GM04503 (cell line): ENCODE measurements at places on chromosomes 11 and 22.
A peak's percentile ranks its signal among the peaks of the same experiment; 100 is the strongest.

DNA sequence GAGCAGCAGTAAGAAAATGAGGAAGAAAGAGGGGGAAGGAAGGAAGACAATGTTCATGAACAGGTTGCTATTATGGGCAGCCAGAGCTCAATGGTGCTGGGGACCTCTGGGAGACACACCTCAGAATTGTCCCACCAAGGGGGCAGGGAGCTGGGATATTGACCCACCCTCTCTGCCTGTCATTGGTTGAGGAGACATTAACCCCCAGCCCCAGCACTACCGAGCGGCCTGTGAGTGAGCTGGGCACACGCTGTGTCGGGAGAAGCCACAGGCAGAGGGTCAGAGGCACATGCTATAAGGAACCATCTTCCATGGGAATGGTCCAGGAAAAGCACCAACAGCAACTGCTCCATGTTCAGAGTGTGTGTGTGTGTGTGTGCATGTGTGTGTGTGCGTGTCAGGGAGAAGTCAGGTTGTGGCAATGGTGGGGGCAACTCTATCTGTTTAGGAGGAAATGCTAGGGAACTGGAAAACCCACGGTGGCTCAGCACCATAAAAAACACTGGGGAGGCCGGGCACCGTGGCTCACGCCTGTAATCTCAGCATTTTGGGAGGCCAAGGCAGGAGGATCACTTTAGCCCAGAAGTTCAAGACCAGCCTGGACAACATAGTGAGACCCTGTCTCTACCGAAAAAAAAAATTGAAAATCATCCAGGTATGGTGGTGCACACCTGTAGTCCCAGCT, 49.2 kb downstream of the CD6 start:
- DNase-seq = no peak

DNA sequence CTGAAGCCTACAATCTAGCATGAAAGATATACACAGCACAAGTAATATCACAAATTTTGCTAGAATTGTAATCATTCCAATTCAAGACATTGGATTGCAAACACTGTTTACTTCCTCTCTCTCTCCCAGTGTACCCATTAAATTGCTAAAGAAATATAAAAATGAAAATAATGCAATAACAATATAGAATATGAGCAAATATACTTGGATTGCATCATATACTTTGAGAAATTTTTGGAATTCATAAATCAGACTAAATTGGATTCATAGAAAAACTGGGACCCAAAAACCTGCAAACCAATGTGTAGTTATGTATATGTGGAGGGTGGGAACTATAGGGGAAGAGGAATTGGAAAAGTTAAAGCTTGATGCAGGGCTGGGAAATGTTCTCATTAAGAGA, 25.0 kb upstream of the OR56A1 start:
- no peak for DNase-seq

GRCh38 chr11:132942611-132943356, 589.5 kb downstream of the OPCML start:
- no peak for DNase-seq

DNA sequence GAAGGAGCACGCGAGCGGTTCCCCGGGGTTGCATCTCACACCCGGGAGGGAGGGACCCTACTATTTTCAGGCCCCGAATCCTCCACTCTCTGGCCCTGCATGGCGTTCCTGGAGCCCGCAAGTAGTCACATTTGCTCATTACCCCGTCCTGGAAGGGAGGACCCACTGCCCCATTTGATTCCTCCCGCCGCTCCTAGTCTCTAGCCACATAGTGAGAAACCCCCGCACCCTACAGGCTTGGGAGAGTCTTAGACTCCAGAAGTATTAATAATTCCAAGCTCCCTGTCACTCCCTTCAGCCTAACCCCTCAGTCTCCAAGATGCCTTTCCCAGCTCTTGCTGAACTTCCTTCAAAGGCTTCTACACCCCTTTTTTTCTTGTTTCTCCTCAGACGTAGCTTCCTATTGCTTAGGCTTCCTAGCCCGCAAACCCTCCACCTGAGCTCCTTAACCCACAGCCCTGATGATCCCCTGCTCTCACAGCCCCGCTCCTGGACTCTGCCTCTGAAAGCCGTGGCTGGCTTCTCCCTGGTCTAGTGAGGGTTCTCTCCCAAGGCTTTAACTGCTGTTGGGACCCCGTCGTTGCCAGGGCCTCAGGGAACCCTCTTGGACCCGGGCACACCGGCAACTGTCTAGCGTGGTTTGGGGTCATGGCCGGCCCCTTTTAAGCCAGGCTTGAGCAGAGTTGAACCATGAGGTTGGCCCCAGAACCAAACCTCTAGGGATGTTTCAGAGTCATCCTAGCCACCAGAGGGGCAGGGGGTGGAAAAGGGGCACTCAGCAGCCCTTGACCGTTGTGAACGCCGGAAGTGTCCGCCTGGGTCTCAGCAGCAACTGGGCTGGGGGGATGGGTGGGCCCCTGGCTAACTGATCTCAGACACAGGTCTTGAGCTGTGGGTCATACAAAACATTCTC, 862 bp downstream of the GGA1 start:
- DNase-seq = no peak

DNA sequence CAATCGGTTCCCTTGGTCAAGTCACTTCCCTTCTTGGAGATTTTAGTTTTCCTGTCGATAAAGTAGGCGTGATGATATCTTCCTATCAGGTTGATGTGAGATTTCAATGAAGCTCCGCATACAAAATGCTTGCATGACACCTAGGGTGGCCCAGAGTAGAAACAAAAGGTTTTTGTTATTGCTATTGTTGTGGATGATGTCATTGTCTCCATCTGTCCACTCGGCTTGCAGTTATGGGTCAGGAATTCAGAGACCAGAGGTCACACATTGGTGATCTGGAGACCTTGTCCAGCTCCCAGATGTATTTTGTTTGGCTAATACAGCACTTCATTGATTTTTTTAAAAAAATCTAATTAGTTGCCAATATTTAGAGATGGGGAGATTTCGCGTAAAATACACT, 382.1 kb downstream of the MN1 start:
- DNase-seq = no peak

DNA sequence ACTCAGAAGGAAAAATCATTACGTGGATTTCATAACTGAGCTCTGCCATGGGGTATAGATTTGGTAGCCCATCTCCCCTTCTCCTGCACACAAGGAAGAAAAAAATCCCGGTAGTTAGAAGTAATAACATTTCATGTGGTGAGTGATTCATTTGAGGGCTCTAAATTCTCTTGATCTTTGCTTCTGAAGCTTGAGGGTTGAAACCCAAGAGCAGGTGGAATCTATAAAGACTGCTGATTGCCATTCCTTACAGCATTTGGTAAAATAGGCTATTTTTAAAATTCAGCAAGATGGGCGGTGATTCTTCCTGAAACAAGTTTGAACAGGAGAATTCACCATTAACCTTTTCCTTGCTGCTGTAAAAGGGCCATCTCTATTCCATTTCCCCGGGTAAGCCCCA, 266.1 kb downstream of the CADM1 start:
- DNase-seq = no peak

- no peak for DNase-seq
Observed at GRCh38 chr11:80967649-80968048, 1526.8 kb upstream of the TENM4 start.

DNA sequence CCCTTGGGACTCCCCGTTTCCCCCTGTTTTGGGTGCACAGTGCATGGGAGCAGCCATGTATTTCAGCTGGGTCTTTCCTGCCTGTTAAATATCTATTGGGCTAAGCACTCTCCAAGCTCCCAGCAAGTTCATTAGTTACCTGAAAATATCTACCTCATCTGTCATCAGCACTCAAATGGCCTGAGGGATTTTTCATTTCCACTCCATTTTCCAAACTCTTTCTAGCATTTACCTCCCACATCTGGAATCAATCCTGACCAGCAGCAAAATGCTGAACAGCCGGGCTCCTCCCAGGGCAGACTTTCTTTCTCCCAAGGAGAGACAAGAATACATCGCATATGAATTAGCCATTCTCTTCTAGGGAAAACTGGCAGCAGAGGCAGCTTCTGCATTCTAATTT, 273.5 kb upstream of the MPPED2 start:
- DNase-seq = no peak

GRCh38 chr22:41844513-41844912, 11.6 kb downstream of the SREBF2 start:
- DNase-seq = no peak

DNA sequence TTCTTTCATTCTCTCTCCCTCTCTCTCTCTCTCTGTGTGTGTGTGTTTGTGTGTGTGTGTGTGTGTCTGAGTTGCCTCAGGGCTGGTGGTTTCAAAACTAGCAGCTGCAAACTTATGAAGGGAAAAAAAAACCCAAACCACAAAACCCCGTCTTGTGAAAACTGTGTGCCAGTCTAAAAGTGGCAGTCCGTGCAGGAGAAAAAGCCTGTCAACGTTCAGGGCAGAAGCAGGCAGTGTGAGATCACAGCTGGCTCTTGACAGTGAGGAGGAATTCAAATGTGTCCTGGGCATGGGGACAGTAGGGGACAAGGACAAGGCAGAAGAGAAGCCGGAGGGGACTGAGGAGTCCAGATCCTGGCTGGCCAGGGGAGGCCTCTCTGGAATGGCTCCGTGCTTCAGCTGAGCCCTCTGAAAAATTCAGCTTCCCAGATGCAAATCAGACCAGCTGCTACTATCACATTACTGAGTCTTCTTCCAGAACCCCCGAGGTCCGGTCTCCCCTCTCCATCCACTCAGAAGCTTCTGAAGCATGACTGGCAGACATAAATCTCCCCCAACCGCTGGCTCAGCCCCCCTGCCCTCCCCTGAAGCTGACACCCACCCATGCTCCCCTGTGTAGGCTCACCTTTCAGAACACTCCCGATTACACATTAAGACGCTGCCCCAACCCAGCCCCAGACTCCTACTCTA, 31.9 kb downstream of the FLI1 start:
- no peak for DNase-seq

- DNase-seq = peak; percentile 15
Observed at GRCh38 chr11:130272336-130272735, 42.4 kb downstream of the ZBTB44 start.

GRCh38 chr22:46967445-46968358, 205.3 kb downstream of the TBC1D22A start:
- no peak for DNase-seq

- DNase-seq = no peak
Observed at GRCh38 chr11:61947486-61948210, 2.5 kb upstream of the BEST1 start.

DNA sequence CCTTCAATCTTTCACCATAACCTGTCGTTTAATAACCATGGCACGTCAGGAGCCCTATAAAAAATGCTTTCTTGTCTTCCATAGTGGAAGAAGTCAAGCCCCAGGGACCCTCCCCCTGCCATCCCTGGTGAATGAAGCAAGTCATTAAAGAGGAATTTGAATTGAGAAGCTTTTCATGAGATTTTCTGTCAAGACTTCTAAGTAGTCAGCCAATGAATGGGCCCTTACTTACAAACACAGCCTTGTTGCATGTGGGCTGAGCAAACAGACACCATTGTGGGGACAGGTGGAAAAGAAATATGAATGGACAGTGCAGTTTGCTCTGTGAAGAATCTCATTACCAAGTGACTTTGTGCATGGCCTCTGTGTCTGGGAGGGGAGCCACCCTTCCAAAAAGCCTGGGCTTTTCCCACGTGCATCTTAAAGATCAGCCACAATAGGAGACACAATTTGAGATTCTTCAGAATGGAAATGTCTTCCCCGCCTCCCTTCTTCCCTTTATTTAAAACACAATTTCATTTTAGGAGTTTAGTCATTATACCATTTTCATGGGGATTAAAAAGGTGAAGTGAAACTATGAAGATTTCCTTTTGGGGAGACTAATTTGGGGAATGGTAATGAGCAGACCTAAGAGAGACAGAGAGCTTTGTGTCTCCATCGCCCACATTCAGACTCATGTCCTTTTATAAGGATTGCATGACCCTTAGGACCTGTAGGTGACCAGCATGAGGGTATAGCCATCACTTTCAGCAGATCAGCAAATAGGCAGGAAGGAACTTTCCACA, 152.0 kb downstream of the LRRC4C start:
- no peak for DNase-seq
